ENCODE measurements at places on chromosomes 7 and 10. TPM values are rescaled to one million over a fixed set of nuclear protein-coding genes. Genes with fewer than 3 reads are reported as not detected.

PRKAR2B gene
- 22.9 TPM for total RNA-seq

C7orf57 gene
- total RNA-seq = 0.85 TPM

H2AZ2 gene
- 184 TPM for total RNA-seq

CLDN3 gene
- 3.3 TPM for total RNA-seq

ZCWPW1 gene
- total RNA-seq = 1.6 TPM

ENTPD7 gene
- total RNA-seq = 8.6 TPM

TPK1 gene
- total RNA-seq = 6.6 TPM

SLC39A12 gene
- total RNA-seq = not detected

DRGX gene
- total RNA-seq = not detected

CHN2 gene
- 3.1 TPM for total RNA-seq

ACHE gene
- total RNA-seq = 19.2 TPM

STOX1 gene
- total RNA-seq = 2.4 TPM

SLC16A12 gene
- 4.1 TPM for total RNA-seq

NXPH1 gene
- 0.37 TPM for total RNA-seq

HTR5A gene
- total RNA-seq = not detected

HDAC9 gene
- 2.1 TPM for total RNA-seq

ERV3-1 gene
- 5.5 TPM for total RNA-seq

LRGUK gene
- total RNA-seq = 0.59 TPM

SEMA3C gene
- total RNA-seq = 2.1 TPM

EIF5AL1 gene
- 0.73 TPM for total RNA-seq

SPDYE9 gene
- total RNA-seq = not detected

ING3 gene
- total RNA-seq = 6.7 TPM

ADRA2A gene
- 4.3 TPM for total RNA-seq

CREB5 gene
- 1.8 TPM for total RNA-seq

TWIST1 gene
- 0.18 TPM for total RNA-seq

ARHGAP12 gene
- total RNA-seq = 39.1 TPM

ENKUR gene
- total RNA-seq = not detected
